Activated naive CD4-positive, alpha-beta T cell treated with anti-CD3 and anti-CD28 coated beads for 36 hours (primary cell): ENCODE measurements at places on chromosomes 1 and 21. TPM values are rescaled to one million over a fixed set of nuclear protein-coding genes. Genes with fewer than 3 reads are reported as not detected.
A peak's percentile ranks its signal among the peaks of the same experiment; 100 is the strongest.

- H3K4me1 ChIP-seq, result no peaks in the 10 kb centered on the region
- no peak for DNase-seq
- H3K4me3 ChIP-seq, result no peak overlapping the region
- H3K27ac ChIP-seq, result no peak overlapping the region
- H3K27me3 ChIP-seq, result no peaks in the 10 kb centered on the region
Measured at GRCh38 chr1:244552336-244552735, 91.3 kb downstream of the CATSPERE start.

- DNase-seq, result no peak
- no peak overlapping the region for H3K27ac ChIP-seq
- H3K4me3 ChIP-seq, result no peak overlapping the region
- no peaks in the 10 kb centered on the region for H3K27me3 ChIP-seq
Measured at GRCh38 chr1:6360517-6361070, 33.0 kb downstream of the ACOT7 start.

- no peak within 1 kb of the TSS for H3K27ac ChIP-seq
- H3K36me3 ChIP-seq, result no peaks in the 10 kb centered on the region
- no peak for DNase-seq
Measured at GRCh38 chr1:1331068-1331965, at the start of gene TAS1R3. Gene TAS1R3, plus strand, starts transcription at chr1:1331280. Its CDS starts 66 bp downstream, at chr1:1331346.

- H3K27ac ChIP-seq, result no peak overlapping the region
- no peaks in the 10 kb centered on the region for H3K27me3 ChIP-seq
- DNase-seq, result no peak
- H3K36me3 ChIP-seq, result no peaks in the 10 kb centered on the region
Measured at GRCh38 chr1:41695118-41695745, 210.7 kb upstream of the EDN2 start.

KLHL20 gene
- total RNA-seq, result 13.0 TPM

- no peaks in the 10 kb centered on the region for H3K36me3 ChIP-seq
- H3K27me3 ChIP-seq, result peaks cover 31% of the 10 kb centered on the region
- no peak overlapping the region for H3K27ac ChIP-seq
- no peak overlapping the region for H3K4me3 ChIP-seq
Measured at GRCh38 chr1:46526013-46526690, 25.3 kb downstream of the KNCN start.

GRCh38 chr1:103448560-103448959 is 76.9 kb upstream of the RNPC3 start:
- H3K27ac ChIP-seq, result no peak overlapping the region
- no peaks in the 10 kb centered on the region for H3K36me3 ChIP-seq
- H3K4me3 ChIP-seq, result no peak overlapping the region
- peaks cover 12% of the 10 kb centered on the region for H3K4me1 ChIP-seq
- DNase-seq, result no peak
- H3K27me3 ChIP-seq, result no peaks in the 10 kb centered on the region

RAD54L gene
- total RNA-seq, result 88.0 TPM

PTPRU gene
- total RNA-seq, result 0.15 TPM

DNA sequence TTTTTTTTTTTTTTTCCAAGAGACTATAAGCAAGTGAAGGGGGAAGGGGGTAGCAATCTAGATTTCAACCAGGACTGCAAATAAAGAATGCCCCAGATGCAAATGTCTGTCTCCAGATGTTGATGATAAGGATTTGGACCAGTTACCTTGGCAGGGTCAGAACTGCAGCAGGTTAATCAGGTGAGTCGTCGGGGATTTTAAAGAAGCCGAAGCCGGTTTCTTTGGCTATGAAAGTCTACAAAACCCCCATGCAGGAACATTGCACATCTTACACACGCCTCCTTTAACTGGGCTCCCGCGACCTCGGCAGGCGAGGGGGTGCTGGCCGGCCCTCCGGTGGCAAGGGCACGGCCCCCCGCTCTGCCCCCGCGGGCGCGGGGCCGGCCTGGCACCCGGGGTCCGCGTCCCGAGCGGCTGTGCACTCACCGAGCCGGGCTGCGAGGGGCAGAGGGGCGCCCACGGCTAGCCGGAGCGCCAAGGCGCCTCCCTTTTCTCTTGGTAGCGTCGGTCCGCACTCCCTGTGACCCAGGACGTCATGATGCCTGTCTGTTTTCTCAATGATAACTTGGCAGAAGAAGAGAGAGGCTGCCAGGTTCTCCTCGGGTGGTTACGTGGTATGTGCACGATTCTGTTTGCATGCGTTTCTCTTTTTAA is 366.3 kb upstream of the ESRRG start:
- H3K36me3 ChIP-seq, result no peaks in the 10 kb centered on the region
- H3K4me1 ChIP-seq, result peaks cover 6% of the 10 kb centered on the region
- DNase-seq, result no peak
- H3K27ac ChIP-seq, result no peak overlapping the region
- no peak overlapping the region for H3K4me3 ChIP-seq
- H3K27me3 ChIP-seq, result peaks cover 44% of the 10 kb centered on the region

TESK2 gene
- 4.8 TPM for total RNA-seq

- no peaks in the 10 kb centered on the region for H3K27me3 ChIP-seq
- no peak overlapping the region for H3K4me3 ChIP-seq
- DNase-seq, result no peak
Measured at GRCh38 chr1:231058416-231059109, 18.5 kb upstream of the FAM89A start.

DNA sequence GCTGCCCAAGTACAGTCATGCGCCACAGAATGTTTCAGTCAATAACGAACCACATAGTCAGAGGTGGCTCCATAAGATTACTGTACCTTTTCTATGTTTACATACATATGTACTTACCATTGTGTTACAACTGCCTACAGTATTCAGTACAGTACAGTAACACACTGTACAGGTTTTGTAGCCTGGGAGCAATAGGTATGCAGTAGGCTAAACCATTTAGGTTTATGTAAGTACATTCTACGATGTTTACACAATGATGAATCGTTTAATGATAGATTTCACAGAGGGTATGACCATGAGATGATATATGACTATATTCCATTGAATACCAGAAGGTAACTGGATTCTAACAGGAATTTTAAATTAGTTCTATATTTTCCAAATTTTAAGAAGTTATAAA is 10.5 kb downstream of the YY1AP1 start:
- H3K27me3 ChIP-seq, result no peaks in the 10 kb centered on the region
- no peak overlapping the region for H3K4me3 ChIP-seq
- peaks cover 26% of the 10 kb centered on the region for H3K36me3 ChIP-seq
- DNase-seq, result no peak

OPRD1 gene
- total RNA-seq, result not detected

- H3K36me3 ChIP-seq, result peaks cover 48% of the 10 kb centered on the region
- DNase-seq, result peak; percentile 55
- H3K4me3 ChIP-seq, result peak overlapping the region; percentile 28
- H3K27ac ChIP-seq, result peak overlapping the region; percentile 100
Measured at GRCh38 chr1:116772648-116773045, 18.4 kb downstream of the CD2 start.

WNT3A gene
- not detected for total RNA-seq

MPL gene
- not detected for total RNA-seq

- peaks cover 3% of the 10 kb centered on the region for H3K4me1 ChIP-seq
- no peaks in the 10 kb centered on the region for H3K36me3 ChIP-seq
Measured at GRCh38 chr1:84825161-84825560, 67.8 kb downstream of the LPAR3 start.

GRCh38 chr21:38938343-38938742 is 132.6 kb downstream of the ETS2 start:
- no peaks in the 10 kb centered on the region for H3K36me3 ChIP-seq
- H3K27ac ChIP-seq, result peak overlapping the region; percentile 11
- peaks cover 2% of the 10 kb centered on the region for H3K27me3 ChIP-seq

- DNase-seq, result no peak
- H3K36me3 ChIP-seq, result no peaks in the 10 kb centered on the region
- H3K4me3 ChIP-seq, result no peak overlapping the region
- no peak overlapping the region for H3K27ac ChIP-seq
Measured at GRCh38 chr1:229075716-229076115, 195.2 kb upstream of the RAB4A start.

DNA sequence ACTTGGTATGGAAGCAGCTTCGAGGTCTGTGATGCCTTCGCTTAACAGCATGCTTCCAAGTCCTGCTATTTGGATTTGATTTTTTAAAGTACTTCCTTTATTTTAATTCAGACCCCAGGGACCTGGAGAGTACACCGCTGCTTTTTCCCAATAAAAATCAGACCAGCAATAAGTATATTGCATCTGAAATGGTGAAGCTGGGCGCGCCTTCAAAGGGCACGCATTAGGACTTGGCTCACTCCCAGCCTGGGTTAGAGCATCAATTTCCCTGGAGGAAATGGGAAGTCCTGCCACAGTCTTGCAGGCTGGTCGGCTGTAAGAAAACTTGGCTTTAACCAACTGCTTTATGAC is 325.1 kb downstream of the RRAGC start:
- H3K4me1 ChIP-seq, result peaks cover 19% of the 10 kb centered on the region
- no peak overlapping the region for H3K4me3 ChIP-seq
- no peak overlapping the region for H3K27ac ChIP-seq

DNA sequence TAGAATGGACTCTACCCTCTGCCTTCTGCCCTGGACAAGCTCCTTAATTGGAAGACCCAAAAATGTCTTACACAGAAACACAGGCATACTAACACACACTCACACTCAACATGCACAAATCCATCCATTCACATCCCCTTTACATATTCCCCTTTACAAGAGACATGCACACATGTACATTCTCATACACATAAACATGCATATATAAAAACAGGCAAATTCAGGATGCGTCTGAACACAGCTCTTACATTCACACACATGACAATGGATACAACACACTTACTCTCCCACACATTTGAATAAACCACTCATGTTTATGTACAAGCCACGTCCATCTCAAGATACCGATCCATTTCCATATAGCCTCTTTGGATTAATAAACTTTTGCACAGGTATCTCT is 84.4 kb downstream of the HMGB4 start:
- no peaks in the 10 kb centered on the region for H3K4me1 ChIP-seq
- no peak overlapping the region for H3K4me3 ChIP-seq
- no peak overlapping the region for H3K27ac ChIP-seq
- H3K36me3 ChIP-seq, result no peaks in the 10 kb centered on the region
- DNase-seq, result no peak

- no peaks in the 10 kb centered on the region for H3K36me3 ChIP-seq
- no peak for DNase-seq
- no peak overlapping the region for H3K27ac ChIP-seq
- H3K27me3 ChIP-seq, result no peaks in the 10 kb centered on the region
- H3K4me3 ChIP-seq, result no peak overlapping the region
- no peaks in the 10 kb centered on the region for H3K4me1 ChIP-seq
Measured at GRCh38 chr1:187203257-187203656, 374.5 kb downstream of the PLA2G4A start.

DNA sequence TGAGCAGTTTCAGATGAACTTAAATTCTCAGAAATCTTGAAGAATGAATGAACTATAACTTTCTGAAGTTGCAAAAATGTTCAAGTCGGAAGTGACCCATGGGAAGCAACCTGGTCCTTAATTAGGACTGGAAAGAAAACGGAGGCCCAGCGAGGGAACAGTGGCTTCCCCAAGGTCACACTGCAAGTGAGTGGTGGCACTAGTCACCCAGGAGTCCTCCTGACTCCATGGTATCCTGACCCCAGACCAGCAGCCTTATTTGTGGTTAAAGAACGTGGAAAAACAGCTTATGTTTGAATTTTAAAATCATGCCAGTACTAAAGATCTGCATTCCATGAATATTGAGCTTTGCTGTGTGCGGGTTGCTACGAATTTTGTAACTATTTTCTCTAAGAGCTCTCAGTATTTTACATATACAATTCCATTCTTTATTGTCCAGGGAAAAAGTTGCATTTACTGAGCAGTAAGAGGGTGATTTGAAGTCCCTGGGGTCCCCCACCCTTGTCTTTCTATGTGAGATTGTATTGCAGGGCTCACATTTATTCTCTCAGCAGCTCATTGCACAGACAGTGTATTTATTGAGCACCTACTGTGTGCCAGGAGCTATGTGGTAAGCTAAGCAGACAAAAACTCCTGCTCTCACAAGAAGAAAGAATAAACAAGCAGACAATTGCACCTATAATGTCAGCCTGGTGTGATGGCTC is 61.6 kb upstream of the ATP5PO start:
- H3K4me3 ChIP-seq, result no peak overlapping the region
- DNase-seq, result no peak
- H3K36me3 ChIP-seq, result peaks cover 1% of the 10 kb centered on the region

FLG2 gene
- total RNA-seq, result not detected

DNA sequence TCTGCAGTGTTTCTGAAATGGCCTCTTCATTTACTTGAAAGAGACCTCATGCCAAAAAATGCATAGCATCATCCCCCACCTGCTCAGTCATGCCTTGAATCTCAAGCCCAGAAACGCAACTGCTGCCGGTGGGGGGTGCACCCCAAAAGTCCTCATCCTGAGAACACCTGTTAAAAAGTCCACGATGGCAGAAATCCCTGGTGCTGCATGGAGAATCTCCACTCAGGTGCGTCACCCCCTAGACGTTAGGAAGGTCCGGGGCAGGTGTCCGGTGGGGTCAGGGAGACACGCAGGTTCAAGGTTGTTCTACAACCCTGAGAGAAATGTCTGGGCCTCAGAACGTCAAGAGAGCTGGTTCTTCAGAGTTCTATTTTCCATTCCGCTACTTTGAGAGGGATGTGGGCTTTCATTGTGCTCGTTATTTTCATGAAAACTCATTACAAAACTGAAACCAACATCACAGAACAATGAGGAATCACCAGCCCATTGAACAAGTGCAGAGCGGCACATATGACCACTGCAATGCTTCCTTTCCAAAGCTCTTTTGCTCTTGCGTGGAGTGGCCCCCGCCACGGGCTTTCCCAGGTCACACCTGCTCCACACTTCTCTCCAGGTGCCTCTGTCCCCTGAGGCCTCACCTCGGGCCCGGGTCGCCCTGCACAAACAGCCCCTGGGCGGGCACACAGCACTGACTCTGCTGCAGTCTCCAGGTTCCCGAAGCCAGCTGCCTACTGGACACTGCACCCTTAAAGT is 201.9 kb downstream of the TOMM20 start:
- peaks cover 51% of the 10 kb centered on the region for H3K4me1 ChIP-seq
- H3K4me3 ChIP-seq, result peak overlapping the region; percentile 39
- no peaks in the 10 kb centered on the region for H3K36me3 ChIP-seq

GRCh38 chr1:94553931-94554330 is 12.4 kb upstream of the F3 start:
- no peak overlapping the region for H3K27ac ChIP-seq
- no peak overlapping the region for H3K4me3 ChIP-seq
- peaks cover 7% of the 10 kb centered on the region for H3K27me3 ChIP-seq
- H3K4me1 ChIP-seq, result no peaks in the 10 kb centered on the region
- H3K36me3 ChIP-seq, result no peaks in the 10 kb centered on the region

GRCh38 chr1:46256523-46256922 is 9.0 kb downstream of the RAD54L start:
- DNase-seq, result no peak
- no peak overlapping the region for H3K27ac ChIP-seq
- peaks cover 71% of the 10 kb centered on the region for H3K36me3 ChIP-seq
- H3K4me3 ChIP-seq, result no peak overlapping the region
